ENCODE measurements at places on chromosomes 1 and 21.

DNA sequence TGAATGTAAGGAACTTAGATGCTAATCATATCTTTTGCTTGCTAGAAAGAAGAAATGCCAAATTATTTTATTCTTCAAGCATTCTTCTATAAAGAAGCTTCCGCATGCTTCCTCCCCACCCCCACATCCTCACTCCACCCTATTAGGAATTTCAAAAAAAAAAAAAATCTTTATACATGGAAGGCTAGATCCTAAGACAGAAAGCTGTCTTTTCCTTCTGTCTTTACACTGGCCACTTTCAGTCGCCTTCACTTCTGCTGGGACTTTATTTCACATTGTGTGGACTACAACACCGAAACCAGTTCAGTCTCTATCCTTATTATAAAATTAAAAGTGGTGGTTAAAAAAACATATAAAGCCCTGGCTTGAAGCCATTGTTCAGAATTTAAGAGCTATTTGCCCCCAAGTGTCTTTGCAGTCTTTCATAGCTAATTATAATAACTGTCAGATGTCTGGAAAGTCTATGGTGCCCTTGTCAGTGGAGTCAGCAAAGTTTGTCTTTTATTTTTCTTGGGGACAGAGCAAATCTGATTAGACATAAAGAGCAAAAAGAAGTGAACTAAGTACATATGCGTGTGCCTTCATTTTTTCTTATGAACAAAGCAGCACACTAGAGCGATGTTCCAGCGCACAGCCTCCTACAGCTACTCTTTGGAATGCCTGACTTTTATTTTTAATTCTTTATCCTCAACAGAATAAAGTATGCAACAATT, 297.7 kb downstream of the PTPRC start:
- DNase-seq, result no peak

GRCh38 chr1:37519613-37520012, 5.0 kb upstream of the MEAF6 start:
- no peak for DNase-seq

DNA sequence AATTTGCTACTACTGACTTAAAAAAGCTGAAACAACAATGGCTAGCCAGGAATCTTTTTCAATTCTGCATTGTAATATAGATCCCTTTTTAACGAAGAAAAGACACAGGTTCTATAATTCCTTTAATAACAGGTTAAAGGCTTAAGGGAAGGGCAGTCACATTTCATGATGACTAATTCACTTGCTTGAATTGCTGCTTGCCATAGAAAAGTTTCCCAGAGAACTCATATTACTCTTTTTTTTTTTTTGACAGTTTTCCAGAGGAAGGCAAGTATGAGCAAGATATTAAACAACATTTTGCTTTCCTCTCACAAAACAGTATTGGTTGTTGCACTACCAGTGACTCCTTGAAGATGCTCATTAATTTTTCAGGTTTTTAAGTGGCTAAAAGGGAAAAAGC, 60.9 kb downstream of the IL23R start:
- no peak for DNase-seq

- DNase-seq, result no peak
These were observed 138.9 kb downstream of the LHX8 start for GRCh38 chr1:75273110-75273509.

DNA sequence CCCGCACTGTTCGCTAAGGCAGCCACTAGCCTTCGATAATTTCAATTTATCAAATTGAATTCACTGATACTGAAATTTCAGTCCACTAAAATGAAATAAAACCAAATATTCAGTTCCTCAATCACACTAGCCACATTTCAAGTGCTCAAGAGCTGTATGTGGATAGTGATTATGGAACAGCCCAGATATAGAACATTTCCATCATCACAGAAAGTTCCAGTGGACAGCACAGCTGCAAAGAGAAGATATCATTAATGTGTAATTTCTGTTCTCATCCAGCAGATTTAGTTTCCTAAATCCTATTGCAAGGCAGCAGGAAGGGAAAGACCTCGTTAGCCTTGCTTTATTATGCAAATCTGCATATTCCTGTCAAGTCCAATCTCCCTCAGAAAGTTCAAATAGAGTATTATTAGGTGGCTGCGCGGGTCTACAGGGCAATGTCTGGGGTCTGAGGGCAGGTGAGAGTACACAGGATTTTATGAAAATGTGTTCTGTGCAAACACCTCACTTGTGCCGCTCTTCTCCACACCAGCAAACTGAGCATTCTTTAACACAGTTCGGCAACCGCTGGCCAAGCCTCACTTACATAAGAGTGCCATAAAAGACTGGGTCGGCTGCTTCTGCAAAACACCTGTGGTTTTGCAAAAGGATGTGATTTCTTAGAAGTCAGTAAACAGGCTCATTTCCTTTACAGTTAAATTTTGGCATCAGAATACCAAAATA, 22.4 kb downstream of the CAPZB start:
- no peak for DNase-seq

- DNase-seq, result no peak
These were observed 49.4 kb downstream of the SPATA46 start for GRCh38 chr1:162327144-162327787.

DNA sequence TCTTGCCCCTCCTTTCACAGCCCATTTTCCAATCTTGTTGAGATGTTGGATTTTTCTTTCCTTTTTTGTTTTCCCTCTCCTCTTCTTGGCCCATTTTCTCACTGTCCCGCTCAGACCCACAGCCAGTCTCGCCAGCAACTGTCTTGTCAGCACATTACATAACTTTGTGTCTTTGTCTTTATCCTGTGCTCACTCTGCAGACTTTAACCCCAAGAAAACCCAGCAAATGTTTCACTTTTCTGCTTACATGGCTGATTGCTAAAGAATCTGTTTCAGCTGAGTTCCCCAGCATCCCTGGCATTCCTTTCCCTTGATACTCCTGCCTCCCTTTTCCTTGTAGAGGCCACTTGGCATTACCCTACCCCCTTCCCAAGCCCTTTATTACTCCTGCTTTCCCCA, 74.6 kb downstream of the ZNF648 start:
- DNase-seq, result no peak

DNA sequence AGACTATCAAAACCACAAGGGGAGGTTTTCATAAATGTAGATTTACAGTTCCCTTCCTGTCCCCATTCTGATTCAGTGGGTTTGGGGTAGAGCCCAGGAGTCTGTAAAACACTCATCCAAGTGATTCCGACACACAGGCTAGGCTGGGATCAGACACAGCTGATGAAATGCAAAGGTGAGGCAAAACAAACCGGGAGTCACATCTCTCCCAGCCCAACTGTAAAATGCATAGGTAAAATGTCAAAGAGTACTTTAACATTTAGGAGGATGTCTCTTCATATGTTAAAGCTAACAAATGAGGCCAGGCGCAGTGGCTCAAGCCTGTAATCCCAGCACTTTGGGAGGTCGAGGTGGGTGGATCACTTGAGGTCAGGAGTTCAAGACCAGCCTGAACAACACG, 45.0 kb downstream of the ZNF281 start:
- no peak for DNase-seq

DNA sequence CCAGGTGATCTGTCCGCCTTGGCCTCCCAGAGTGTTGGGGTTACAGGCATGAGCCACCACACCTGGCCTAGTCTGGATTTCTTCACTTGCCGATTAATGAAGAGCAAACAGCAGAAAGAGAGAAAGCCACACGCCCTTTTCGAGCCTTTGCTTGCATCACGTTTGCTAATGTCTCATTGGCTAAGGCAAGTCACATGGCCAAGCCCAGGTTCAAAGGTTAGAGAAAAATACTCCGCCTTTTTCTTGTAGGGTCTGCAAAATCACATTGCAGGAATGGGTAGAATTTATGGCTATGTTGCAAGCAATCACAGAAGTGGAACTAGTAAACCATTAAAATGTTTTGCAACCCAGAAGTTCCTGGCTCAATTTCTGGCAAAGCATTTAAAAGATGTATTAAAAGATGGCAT, 26.8 kb upstream of the BACH1 start:
- no peak for DNase-seq

DNA sequence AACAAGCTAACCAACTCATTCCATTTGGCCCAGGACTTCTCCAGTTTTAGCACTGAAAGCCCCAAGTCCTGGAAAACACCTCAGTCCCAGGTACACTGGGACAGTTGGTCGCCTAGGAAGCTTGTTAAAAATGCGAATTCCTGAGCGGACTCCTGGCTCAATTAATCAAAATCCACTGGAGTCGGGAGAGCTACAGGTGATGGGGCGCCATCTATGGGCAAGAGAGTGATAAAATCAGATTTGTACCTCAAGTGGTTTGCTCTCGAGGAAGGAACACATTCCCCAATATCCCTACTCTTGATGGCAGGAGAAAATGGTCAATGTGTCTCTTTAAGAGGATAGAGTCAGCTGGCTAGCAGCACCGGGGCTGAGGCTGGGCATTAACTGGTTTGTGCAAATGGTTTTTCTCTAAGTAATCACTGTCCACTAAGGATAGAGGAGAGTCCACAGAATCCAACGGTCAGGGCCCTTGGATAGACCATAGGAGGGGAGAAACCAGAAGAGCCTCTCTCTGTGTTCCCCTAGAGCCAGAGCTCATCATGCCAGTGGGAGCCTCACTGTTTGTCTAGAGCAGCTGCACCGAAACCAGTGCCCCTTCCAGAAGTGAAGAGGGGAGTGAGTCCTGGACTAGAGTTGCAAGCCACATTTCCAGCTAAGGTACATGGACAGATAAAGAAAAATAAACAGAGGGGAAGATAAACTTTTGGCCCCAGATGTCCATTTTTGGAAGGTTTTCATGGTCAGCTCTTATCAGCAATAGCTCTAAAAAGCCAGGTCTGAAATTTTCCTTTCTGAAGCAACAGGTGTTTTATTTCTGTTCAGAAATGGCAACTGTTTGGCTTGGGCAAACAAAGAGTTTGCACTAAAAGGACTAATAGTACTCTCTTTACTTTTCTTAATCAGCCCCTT, 148.5 kb downstream of the TENT5C start:
- no peak for DNase-seq

- DNase-seq, result no peak
These were observed 41.2 kb downstream of the PRAMEF20 start for GRCh38 chr1:13451399-13451965.

DNA sequence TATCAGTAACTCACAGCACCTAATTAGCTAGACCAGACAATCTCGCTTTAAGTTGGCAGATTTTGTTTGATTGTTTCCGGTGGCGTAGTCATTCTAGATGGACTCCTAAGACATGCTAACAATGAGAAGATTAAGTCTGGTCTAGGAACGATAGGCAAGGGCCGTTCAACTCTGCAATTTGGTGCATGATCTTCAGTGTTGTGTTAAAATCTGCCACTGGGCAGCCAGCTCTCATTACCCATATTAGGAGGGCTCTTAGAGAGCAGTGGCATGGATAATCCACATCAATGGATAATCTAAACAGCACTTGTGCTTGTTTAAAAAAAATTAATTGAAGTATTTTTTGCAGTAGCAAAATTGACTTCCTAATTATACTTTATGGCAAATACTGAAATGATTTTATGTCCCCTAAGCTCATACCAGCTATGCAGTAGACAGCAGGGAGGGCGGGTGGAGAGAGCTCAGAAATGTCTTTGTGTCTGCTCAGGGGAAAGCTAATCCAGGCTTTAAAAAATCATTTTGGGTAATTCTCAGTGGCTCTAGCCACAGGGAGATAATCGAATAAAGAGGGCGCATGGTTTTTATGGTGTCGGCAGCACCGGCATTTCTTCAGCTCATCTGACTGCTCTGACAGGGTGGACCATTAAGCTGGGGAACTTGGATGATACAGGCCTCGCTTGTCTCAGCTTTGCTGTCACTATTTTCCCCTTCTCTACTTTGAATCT, 48.5 kb upstream of the IKBKE start:
- DNase-seq, result no peak

DNA sequence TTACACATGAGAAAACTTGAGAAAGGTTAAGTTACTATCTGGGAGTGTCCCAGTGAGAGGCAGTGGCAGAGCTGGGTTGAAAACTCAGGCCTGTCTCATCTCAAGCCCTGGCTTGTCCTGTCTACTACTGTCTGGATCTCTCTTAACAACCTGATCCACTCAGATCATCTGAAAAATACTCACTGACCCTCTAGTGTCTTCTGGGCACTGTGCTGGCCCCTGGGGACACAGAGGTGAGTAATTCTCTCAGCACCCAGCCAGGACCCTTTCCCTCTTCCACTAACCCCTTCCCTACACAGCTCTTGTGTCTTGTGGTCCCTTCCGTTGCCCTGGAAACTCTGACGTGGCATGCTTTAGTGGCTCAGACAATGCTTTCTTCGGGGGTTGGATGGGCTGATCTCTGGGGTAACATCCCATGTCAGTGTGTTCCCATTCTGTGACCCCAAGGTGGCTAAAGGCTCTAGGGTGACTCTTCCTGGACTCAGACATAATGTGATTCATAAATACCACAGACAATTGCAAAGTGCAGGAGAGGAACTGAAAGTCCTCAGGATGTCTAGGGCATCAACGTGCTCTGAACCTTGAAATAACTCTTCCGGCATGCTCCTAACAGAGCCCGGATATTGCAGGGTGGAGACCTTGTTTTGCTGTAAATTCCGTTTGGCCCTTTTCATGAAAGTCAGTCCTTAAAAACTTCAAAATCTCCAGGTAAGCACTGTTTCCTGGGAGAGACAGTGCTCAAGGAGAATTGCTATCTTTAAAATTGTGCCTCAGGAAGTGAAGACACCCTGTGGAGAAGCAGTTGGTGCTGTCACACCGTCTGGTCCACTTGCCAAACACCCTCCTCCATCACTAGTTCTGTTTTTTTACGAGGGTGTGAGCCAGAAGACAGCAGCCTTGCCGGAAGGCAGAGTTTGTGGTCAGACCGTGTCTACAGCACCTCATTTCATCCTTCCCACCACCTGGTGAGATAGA, 4.0 kb downstream of the SHISAL2A start:
- no peak for DNase-seq

- DNase-seq, result no peak
These were observed 50.4 kb upstream of the HNRNPU start for GRCh38 chr1:244914761-244915160.

- no peak for DNase-seq
These were observed 63.7 kb downstream of the TENT5C start for GRCh38 chr1:117669572-117669971.

DNA sequence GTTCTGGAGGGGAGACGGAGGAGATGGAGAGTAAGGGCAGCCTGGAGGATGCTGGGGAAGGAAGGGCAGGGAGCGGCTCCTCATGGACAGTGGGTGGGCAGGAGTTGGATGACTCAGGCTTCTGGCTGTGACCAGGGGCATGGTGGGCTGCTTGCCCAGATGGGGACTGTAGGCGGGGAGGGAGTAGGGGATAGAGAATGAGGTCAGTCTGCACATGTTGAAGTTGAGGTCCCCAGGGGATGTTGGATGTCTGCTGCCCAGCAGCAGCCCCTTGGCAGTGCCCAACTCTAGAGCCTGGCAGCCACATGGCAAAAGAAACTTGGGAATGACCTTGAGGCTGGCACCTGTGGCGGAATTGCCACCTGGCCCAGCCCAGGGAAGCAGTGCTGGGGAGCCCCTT, 6.4 kb downstream of the SELENON start:
- no peak for DNase-seq

DNA sequence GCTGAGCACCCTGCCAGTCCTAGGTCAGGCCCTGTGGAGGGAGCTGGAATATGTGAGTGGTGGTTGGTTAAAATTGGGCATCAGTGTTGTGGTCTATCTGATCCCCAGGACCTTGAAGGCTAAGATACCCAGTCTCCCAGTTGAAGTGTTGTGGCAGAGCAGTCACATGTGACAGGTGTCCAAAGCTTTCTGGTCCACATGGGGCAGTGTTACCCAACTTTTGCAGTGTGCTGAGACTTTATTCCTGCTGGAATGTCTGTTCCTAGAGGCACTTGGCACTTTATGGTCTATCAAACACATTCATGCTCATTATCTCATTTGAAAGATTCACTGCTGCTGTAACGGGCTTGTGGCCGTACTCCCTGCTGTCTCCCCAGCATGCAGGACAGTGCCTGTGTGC, 21.0 kb upstream of the LORICRIN start:
- DNase-seq, result no peak

- DNase-seq, result no peak
These were observed 124.9 kb upstream of the KIAA1614 start for GRCh38 chr1:180787628-180788307.

- DNase-seq, result no peak
These were observed 51.1 kb downstream of the IER5 start for GRCh38 chr1:181139631-181140061.

Measured in CMK (cell line).